NCI-H510A (cell line): ENCODE measurements at places on chromosomes 13 and 19.
A peak's percentile ranks its signal among the peaks of the same experiment; 100 is the strongest.

GRCh38 chr13:21333186-21333585 lies 125.9 kb downstream of the ZDHHC20 start:
- no peak for DNase-seq

- no peak for DNase-seq
These were observed 182.5 kb downstream of the NDFIP2 start for GRCh38 chr13:79663435-79663834.

DNA sequence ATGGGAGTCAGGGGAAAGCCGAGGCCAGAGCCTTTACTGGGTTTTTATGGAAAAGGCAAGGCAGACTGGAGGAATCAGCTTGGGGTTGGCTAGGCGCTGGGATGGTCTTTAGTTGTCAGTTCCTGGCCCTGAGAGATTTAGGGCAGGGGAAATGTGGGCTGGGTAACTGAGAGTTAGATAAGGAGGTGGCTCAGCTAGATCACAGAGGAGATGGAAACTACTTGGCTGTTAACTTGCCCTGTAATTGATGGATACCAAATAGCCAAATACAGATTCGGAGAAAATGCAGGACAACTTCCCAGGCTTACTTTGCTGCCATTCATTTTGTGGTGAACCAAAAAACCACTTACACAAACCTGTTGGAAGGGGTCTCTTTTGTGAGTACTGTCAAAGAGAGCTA lies 54.0 kb downstream of the LRCH1 start:
- DNase-seq, result no peak

DNA sequence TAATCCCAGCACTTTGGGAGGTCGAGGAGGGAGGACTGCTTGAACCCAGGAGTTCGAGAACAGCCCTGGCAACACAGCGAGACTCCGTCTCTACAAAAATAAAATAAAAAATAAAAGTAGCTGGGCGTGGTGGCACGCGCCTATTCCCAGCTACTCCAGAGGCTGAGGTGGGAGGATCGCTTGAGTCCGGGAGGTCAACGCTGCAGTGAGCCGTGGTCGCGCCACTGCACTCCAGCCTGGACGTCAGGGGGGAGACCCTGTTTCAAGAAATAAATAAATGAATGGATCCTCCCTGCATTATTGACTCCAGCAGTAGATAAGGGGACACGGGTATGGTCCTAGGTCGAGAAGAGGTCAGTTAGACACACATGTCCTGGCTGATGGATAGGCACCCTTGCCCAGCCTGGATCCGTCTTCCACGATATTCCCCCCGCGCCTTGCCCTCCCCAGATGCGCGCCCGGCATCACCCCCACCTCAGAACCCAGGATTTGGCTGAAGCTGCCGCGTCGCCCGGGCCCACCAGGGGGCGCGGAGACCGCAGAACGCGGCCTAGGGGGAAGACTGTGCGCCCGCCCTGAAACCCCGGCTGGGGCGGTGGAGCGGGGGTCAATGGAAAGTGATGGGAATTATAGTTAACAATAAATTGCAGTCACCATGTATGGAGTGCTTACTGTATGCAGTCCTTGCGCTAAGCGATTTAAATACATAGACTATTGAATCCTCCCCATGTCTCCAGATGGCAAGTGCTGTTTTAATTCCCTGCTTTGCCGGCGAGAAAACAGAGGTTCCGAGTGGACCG lies 2.1 kb upstream of the HOOK2 start:
- DNase-seq, result peak; percentile 62
